Glomerular endothelial cell (primary cell): ENCODE measurements at places on chromosomes 5 and 9.

GRCh38 chr5:149247726-149248125, 23.9 kb upstream of the AFAP1L1 start:
- DNase-seq, result no peak

- DNase-seq, result no peak
Observed at GRCh38 chr5:58099257-58099656, 360.6 kb downstream of the PLK2 start.

- DNase-seq, result no peak
Observed at GRCh38 chr9:81213456-81213855, 475.9 kb downstream of the TLE1 start.

DNA sequence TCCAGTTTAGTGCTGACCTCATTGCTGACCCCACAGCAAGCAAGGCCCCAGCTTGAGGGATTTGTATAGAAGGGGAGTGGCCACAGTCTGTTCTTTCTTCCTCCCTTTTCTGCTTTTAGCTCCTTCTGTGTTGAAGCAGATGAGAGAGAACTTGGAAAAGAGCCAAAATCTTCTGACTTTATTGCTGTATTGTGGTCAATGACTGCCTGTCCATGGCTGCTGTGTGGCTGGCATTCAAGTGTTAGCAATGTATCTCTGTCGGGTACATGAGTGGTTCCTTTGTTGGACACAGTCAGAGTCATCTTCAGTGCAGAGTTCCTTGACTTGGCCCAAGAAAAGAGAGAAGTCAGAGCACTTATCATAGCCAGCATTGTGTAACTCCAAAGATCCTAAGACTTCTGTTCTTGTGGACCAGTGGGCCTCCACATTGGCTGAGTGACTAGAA, 154.1 kb downstream of the LRRC70 start:
- no peak for DNase-seq

GRCh38 chr9:92647671-92648473, 22.1 kb downstream of the IPPK start:
- no peak for DNase-seq

- no peak for DNase-seq
Observed at GRCh38 chr5:57863661-57864060, 381.1 kb upstream of the ACTBL2 start.

DNA sequence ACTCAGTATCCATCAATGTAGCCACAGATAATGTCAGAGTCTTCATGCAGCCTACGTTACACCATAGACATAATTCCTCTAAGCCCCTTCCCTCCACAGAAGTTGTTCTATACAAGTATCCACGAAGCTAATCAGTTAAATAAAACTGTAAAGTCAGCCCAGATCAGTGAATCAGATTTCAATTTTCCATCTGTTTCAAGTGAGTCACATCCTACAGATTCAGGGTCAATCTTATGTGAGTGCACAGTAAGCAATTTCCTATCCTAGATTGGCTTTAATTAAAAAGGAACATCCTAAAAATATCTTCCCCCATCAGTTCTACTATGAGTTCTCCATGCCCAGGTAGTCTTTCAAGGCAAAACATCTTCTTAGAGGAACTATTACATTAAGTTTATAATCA, 402.5 kb downstream of the EFNA5 start:
- DNase-seq, result no peak

GRCh38 chr9:125559194-125559593, 147.8 kb downstream of the MAPKAP1 start:
- no peak for DNase-seq

DNA sequence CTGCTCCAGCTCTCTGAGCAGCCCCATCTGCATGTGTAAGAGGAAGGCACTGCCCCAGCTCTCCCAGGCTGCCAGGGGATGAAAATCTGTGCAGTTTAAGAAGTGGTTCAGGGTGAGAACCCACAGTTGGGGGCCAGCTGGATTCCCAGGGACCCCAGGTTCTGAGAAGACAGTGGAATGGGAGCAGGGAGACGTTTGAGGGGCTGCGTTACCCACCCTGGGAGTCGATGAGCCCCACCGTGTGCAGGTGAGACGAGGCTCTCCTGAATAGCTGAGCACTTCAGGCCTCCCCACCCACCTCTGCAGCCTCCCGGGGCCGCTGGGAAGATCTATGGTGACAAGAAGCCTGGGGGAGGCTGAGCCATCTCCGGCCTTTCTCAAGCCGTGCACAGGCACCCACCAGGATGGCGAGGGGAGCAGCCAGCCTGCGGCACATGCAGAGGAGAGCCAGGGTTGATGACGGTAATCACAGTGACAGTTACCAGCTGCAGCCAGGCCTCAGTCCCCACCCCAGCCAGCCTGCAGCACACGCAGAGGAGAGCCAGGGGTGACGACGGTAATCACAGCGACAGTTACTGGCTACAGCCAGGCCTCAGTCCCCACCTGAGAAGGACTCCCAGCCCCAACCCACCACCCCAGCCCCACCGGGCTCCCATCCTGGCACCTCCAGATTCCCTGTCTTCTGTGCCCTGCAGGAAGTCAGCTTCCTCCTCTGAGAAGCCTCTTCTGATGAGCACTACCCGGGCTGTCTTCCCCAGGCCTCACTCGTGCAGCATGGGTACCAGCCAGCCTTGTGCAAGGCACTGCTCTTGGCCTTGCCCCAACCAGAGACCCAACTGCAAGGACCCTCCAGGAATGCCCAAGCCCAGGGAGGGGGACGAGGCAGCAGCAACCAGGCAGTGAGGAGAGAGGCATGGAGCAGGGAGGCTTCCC, 150.8 kb upstream of the PPP1R26 start:
- DNase-seq, result no peak

DNA sequence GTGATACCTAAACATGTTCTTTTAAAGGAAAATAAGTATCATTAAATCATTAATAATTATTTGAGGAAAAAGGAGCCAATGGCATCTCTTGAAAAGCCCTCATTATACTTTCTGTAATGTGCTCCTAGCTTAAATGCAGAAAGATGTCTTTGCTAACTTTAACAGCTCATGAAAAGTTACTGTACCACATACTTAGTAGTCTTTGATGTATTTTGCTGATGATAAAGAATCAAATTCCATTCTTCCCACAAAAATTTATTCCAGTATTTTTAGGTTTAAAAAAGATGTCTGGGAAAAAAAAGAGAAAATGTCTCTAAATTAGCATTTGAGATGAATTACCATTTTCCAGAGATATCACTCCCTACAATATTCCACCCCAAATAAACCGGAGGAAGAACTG, 112.5 kb downstream of the PPP2R2B start:
- DNase-seq, result no peak

DNA sequence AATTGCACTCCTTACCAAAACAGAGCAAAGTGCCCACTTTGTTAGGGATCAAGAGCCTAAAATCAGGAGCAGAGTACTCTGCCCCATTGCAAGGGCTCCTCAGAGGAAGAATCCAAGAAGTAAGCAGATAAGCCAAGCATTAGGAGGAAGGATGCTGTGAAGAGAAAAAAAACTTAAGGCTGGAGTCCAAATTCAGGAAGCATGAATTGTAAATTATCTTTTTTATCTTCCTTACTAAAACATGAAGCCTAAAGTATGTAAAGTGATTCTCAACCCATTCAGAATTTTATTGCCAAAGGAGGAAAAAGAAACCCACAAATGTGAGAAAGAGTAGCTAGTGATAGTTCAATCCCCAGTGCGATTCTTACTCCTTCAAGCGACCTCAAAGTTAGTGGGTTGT, 523.9 kb downstream of the TAF11L14 start:
- DNase-seq, result no peak

DNA sequence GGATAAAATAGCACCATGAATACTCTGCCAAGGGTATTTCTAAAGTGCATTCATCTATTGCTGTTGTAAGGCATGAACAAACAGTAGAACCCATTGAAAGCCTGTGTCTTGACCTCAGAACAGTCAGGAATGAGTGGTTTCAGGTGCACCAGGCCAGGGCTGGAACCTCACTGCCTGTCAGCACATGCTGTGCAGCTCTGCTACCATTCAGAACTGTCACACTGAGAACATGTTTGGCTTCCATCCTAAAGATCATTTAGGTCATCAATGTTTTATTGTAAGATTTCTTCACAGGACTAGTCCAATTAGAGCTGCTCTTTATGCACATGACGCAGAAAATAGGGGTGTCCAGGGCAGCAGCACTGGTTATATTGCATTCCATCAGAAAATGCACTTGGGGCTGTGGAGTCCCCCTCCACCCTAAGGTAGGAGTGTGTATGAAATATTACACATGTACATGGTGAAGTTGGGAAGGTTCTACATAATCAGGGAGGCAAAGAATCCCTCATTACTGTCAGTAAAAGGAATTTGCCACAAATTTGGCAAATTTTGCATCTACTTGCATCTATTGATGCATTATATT, 408.0 kb downstream of the CTNND2 start:
- DNase-seq, result no peak

DNA sequence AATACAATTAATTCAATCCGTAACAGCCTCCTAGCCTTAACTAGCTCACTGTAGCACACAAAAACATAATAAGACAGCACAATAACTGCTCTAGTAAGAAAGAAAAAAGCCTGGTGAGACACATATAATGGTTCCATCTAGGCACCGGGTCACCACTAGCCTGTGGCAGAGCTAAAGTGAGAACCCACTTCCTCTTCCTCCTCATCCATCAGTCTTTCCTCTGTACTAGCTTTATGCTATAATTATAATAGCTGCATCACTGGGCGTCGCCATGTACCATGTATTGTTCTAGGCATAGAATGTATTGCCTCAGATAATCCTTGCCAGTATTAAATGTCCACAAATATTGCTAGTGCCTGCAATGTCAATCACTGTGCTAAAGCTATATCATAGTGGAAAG, 23.1 kb downstream of the ADRB2 start:
- no peak for DNase-seq

DNA sequence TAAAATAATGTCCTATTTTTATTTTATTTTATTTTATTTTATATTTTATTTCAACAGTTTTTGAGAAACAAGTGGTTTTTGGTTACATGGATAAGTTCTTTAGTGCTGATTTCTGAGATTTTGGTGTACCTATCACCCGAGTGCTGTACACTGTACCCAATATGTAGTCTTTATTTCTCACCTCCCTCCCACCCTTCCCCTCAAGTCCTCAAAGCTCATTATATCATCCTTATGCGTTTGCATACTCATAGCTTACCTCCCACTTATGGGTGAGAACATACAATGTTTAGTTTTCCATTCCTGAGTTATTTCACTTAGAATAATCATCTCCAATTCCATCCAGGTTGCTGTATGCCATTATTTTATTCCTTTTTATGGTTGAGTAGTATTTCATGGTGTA, 63.5 kb downstream of the ARRDC3 start:
- DNase-seq, result no peak

DNA sequence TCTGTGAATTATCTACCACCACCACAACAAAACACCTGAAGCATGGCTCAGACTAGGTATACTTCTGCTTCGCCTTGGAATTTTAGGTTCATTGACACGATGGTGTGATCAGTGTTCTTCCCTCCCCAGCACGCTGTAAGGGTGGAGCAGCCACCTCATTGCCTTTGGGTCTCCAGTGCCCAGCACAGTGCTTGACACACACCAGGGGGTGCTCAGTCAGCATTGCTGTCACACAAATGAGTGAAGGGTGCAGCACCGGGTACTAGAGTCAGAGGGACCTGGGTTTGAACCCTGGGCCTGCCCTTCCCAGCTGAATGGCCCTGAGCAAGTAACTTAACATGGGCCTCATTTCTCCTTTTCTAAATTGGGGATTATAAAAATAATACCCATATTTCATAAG, 9.9 kb upstream of the ANGPTL2 start:
- no peak for DNase-seq

- DNase-seq, result no peak
Observed at GRCh38 chr5:168404365-168404764, 81.9 kb upstream of the RARS1 start.

DNA sequence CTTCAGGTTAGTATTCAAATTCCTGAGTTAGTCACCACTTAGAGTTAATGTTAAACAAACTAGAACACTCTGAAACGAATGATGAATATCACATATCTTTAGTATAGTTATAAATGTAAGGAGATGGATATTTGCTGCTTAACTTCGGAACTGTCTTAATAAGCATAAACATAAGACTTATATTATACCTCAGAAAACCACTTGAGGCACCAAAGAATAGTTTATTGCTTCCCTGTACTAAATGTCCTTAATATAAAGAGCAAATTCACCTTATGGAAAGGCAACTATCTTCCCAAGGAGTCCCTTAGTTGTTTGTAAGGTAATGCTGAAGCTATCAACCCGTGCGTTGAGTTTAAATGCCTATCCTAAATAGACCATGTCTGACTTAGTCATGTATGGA, 300.0 kb upstream of the ADAMTSL1 start:
- no peak for DNase-seq

- no peak for DNase-seq
Observed at GRCh38 chr9:3151672-3152576, 308.0 kb upstream of the PUM3 start.
